ENCODE measurements at places on chromosomes 16 and 17. TPM values are rescaled to one million over a fixed set of nuclear protein-coding genes. Genes with fewer than 3 reads are reported as not detected.
A peak's percentile ranks its signal among the peaks of the same experiment; 100 is the strongest.

DNA sequence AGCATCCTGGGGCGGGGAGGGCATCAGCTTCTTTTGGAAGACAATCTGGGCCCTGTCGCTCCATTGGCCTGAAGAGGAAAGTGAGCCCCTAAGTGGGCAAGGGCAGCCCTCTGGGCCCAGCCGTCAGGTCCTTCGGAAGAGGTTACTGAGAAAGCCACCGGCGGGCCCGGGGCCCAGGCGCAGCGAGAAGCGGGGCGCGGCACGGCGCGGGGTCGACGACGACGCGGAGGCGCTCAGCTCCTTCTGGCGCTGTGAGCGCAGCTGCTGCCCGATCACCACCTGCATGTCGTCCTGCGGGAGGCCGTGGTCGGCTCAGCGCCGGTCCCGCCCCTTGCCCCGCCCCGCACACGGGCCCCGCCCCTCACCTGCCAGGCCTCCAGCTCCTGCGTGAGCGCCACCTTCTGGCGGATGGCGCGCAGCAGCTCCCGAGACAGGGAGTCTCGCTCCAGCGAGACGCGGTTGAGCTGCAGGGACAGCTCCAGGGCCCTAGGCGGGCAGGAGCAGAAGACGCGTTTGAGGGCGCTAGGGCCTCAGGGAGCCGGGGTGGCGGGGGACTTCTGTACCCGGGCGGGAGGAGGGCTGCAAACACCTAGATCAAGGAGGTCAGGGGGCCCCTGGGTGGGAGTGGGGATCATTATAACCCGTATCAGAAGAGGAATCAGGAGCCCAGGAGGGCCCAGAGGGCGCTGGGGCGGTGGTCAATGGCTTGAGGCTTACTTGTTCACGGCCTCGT lies 4.3 kb downstream of the THOC6 start:
- H3K4me3 ChIP-seq, result no peak overlapping the region
- peak; percentile 38 for DNase-seq
- H3K27me3 ChIP-seq, result no peaks in the 10 kb centered on the region
- H3K36me3 ChIP-seq, result peaks cover 18% of the 10 kb centered on the region
- peaks cover 2% of the 10 kb centered on the region for H3K4me1 ChIP-seq

HOXB13 gene
- total RNA-seq, result not detected

- no peaks in the 10 kb centered on the region for H3K27me3 ChIP-seq
- peaks cover 27% of the 10 kb centered on the region for H3K4me1 ChIP-seq
- no peaks in the 10 kb centered on the region for H3K36me3 ChIP-seq
- DNase-seq, result no peak
- no peak overlapping the region for H3K4me3 ChIP-seq
Measured at GRCh38 chr16:67664258-67664657, 2.3 kb downstream of the ENKD1 start.

DNA sequence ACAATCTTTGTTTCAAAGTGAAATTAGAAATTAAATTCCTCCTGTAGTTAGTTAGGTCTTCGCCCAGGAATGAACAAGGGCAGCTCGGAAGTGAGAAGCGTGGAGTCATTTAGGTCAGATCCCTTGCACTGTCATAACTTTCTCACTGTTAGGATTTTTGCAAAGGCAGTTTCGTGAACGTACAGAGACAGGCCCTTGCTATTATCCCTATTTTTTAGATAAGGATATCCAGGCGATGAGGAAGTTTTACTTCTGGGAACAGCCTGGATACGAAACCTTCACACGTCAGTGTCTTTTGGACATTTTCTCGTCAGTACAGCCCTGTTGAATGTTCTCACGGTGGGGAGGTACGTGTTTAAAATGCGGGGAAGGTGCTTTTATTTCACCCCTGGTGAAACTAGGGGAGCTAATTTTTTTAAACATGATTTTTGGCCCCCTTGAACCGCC lies 318 bp upstream of the RBL2 start:
- peak overlapping the region; percentile 98 for H3K27ac ChIP-seq
- peak overlapping the region; percentile 99 for H3K4me3 ChIP-seq
- H3K36me3 ChIP-seq, result no peaks in the 10 kb centered on the region
- no peak for DNase-seq
- H3K27me3 ChIP-seq, result no peaks in the 10 kb centered on the region
- peaks cover 13% of the 10 kb centered on the region for H3K4me1 ChIP-seq

DNA sequence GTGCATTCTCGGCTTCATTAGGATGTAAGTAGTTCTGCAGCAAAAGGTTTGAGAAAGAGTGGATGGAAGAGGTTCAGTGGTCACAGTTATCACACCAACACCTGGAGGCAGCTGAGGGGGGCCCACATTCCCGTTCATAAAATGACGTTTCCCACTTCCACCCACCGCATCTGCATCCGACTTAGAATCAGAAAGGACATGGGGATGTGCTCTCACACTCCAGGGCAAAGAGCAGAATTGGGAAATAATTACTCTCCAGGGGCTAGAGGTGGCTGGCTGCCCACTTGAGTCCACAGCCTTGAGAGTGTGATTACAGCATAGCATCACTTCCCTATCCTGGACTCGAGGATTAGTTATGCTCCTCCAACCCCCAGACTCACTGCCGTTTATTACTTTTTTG lies 122.0 kb downstream of the CPPED1 start:
- no peaks in the 10 kb centered on the region for H3K4me1 ChIP-seq
- no peak overlapping the region for H3K27ac ChIP-seq
- H3K36me3 ChIP-seq, result no peaks in the 10 kb centered on the region
- DNase-seq, result no peak
